Vagina (tissue), 2 donors: ENCODE measurements at places on chromosomes 16 and 17.

- H3K27ac ChIP-seq = no peak overlapping the region
- H3K27me3 ChIP-seq = no peaks in the 10 kb centered on the region
- DNase-seq = no peak
- H3K36me3 ChIP-seq = no peaks in the 10 kb centered on the region
- no peaks in the 10 kb centered on the region for H3K4me1 ChIP-seq
These were observed 42.9 kb downstream of the AMFR start for GRCh38 chr16:56382459-56382858.

DNA sequence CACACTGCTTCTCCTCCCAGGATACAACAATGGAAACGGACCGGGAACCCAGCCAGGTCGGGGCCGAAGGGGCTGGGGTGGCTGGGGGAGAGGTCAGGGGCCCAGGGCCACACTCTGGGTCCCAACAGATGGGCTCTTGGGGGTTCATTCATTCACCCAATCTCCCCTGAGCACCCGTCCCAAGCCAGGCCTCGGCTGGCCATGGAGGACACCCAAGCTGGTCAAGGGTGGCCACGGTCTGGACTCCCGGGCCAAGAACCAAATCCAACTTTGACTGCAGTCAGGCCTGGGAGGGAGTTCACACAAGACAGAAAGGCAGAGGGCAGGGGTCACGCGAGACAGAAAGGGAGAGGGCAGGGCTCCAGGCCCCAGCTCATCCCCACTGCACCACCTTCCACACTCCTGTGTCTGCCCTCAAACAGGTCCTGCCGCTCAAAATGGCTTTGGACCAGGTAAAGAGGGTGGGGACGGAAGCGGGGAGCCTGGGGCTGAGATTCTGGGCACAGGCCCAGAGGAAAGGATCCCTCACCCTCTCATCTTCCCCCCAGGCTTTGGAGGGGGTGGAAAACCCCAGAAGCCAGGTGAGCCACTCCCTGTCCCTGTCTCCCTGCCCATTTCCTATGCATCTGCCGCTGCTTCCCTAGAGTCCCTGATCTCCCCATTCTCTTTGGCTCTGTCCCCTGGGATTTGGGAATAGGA is 12.3 kb upstream of the PKMYT1 start:
- H3K27me3 ChIP-seq = no peaks in the 10 kb centered on the region
- no peak for DNase-seq
- H3K4me3 ChIP-seq = no peak overlapping the region
- no peaks in the 10 kb centered on the region for H3K36me3 ChIP-seq
- H3K4me1 ChIP-seq = peaks cover 8% of the 10 kb centered on the region

- H3K4me1 ChIP-seq = peaks cover 11% of the 10 kb centered on the region
- H3K27ac ChIP-seq = no peak overlapping the region
- H3K36me3 ChIP-seq = no peaks in the 10 kb centered on the region
- no peak for DNase-seq
These were observed 292.0 kb downstream of the FOXL1 start for GRCh38 chr16:86870380-86870779.

GRCh38 chr17:73652886-73653480 is 8.7 kb upstream of the SDK2 start:
- no peaks in the 10 kb centered on the region for H3K27me3 ChIP-seq
- H3K36me3 ChIP-seq = no peaks in the 10 kb centered on the region
- H3K4me1 ChIP-seq = peaks cover 7% of the 10 kb centered on the region

GRCh38 chr16:74226338-74226954 is 70.2 kb upstream of the PSMD7 start:
- H3K27ac ChIP-seq = no peak overlapping the region
- no peak overlapping the region for H3K4me3 ChIP-seq
- H3K36me3 ChIP-seq = no peaks in the 10 kb centered on the region
- DNase-seq = no peak
- no peaks in the 10 kb centered on the region for H3K27me3 ChIP-seq
- H3K4me1 ChIP-seq = no peaks in the 10 kb centered on the region

- no peaks in the 10 kb centered on the region for H3K4me1 ChIP-seq
- no peaks in the 10 kb centered on the region for H3K27me3 ChIP-seq
- H3K27ac ChIP-seq = no peak overlapping the region
- no peak overlapping the region for H3K4me3 ChIP-seq
These were observed 33.1 kb downstream of the WIPI1 start for GRCh38 chr17:68424203-68424602.

DNA sequence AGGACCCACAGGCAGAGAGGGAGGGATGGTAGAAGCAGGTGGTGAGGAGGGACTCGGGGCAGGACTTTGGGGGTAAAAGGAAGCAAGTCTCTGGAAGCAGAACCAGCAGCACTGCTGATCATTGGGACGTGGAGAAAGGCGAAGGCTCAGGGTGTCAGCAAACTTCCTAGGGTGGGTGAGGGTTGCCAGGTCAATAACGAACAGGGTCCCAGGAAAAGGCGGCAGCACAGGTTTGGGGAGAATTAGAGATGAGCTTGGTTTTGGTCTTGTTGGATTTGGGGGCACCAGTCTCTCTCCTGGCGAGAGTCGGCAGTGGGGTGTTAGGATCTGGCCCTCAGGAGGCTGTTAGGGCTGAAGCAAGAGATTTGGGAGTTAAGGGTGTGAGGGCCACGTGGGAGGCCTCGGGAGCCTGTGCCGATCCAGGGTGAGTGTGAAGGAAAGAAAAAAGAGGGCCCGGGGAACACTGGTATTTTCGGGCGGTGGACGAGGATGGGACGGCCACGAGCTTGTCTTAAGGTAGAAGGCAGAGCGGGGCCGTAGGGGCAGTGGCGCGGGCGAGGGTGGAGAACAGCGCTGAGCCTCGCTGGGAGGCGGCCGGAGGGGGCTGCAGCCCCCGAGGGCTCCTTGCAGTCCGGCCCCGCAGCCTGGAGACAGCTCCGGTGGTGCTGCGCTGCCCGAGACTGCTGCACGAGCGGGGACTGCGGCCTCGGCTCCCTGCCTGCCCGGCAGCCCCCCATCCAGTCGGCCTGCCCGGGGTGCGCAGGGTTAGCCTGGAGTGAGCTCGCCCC is 765 bp upstream of the ADORA2B start:
- no peaks in the 10 kb centered on the region for H3K36me3 ChIP-seq
- no peaks in the 10 kb centered on the region for H3K27me3 ChIP-seq

DNA sequence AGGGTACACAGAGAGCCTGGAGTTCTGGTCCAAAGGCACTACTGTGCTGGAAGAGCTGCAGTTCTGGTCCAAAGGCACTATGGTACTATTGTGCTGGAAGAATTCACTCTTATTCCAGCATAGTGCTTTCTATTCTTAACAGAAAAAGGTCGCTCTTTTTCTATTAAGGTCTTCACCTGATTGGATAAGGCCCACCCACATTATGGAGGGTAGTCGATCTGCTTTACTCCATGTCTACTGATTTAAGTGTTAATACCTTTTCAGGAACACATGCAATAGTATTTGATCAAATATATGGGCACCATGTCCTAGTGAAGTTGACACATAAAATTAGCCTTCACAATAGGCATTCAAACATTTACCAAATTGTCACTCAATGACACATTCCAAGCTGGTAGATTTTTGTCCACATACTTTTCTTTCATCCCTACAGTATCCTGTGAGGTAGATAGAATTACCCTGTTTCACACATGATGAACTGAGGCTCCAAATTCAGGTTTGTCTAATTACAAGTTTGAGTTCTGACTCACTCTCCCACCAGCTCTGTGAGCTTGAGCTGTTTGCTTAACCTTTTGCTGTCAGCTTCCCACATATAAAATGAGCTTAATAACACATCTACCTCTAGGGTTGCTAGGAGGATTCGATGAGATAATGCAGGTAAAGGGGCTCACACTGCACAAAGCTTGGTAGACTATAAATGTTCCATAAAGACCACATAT is 129.9 kb downstream of the AIPL1 start:
- no peak for DNase-seq
- no peak overlapping the region for H3K27ac ChIP-seq
- H3K4me1 ChIP-seq = no peaks in the 10 kb centered on the region
- H3K4me3 ChIP-seq = no peak overlapping the region
- H3K27me3 ChIP-seq = no peaks in the 10 kb centered on the region

DNA sequence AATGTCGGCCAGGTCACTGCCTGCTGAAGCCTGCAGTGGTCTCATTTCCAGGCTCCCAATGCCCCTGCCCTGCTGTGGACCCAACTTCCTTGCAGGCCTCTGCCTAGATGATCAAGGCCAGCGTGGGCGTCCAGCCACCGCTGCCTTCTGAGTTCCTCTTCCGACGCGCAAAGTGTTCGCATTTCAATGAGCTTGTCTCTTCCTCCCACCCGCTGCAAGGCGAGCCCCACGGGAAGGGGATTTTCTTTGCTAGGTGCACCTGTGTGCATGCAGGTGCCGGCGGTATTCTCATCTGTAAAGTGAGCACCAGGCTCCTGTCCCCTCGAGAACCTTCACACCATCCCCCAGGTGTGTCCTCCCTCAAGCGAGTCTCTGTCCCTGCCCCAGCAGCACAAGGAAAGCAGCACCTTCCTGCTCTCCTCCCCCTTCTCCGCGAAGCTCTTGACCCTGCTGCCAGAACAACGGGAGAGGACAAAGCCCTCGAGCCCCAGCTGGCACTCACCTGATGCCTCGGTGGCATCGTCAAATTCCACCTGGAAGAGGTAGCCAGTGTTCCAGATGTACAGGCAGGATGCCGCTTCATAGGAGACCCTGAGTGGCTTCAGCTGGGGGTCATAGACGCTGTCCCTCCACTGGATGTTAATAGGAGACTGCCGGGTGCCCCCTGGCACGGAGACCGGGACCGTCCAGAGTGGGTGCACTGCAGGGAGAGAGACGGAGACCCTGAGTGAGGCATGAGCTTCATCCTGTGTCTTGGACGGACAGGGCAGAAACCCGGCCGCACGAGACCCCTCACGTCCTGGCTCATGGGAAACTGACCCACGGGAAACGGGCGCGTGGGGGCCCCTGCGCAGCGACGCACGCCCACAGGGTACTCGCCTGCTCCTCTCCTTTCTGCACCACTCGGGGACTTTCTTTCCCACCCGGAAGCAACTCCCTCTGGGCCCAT is 9.8 kb downstream of the CA5A start:
- H3K36me3 ChIP-seq = no peaks in the 10 kb centered on the region
- no peak for DNase-seq
- H3K27ac ChIP-seq = no peak overlapping the region

DNA sequence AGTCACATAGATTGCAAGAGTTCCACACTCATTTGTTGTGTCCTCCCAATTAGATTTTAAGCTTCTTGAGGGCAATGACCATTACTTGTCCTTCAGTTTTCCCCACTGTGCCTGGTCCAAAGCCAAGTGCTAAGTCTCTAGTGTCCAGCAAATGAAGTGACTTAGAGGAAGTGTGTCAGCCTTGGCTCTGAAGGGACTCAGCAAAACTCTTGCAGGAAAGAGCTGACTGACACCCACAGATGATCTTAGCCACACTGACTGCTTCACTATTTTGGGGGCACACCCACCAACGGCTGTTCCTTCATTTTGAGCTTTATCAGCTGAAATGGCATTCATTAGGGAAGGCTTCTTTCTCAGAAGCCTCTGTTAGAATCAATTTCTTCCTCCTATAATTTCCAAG is 358.1 kb downstream of the UTP18 start:
- H3K36me3 ChIP-seq = no peaks in the 10 kb centered on the region
- no peak overlapping the region for H3K4me3 ChIP-seq
- DNase-seq = no peak
- no peaks in the 10 kb centered on the region for H3K4me1 ChIP-seq
- H3K27ac ChIP-seq = no peak overlapping the region

GRCh38 chr17:36829676-36830075 is 107.6 kb upstream of the LHX1 start:
- H3K4me3 ChIP-seq = no peak overlapping the region
- H3K36me3 ChIP-seq = no peaks in the 10 kb centered on the region
- no peaks in the 10 kb centered on the region for H3K27me3 ChIP-seq
- H3K27ac ChIP-seq = no peak overlapping the region

GRCh38 chr16:23152386-23153178 is 3.3 kb upstream of the USP31 start:
- no peaks in the 10 kb centered on the region for H3K27me3 ChIP-seq
- H3K4me3 ChIP-seq = no peak overlapping the region
- no peak overlapping the region for H3K27ac ChIP-seq
- H3K4me1 ChIP-seq = peaks cover 19% of the 10 kb centered on the region
- H3K36me3 ChIP-seq = no peaks in the 10 kb centered on the region

- H3K27me3 ChIP-seq = no peaks in the 10 kb centered on the region
- peaks cover 20% of the 10 kb centered on the region for H3K4me1 ChIP-seq
- H3K27ac ChIP-seq = no peak overlapping the region
- DNase-seq = peak; percentile 71
These were observed 23.0 kb downstream of the CARHSP1 start for GRCh38 chr16:8845699-8846298.
